NCI-H1105 (cell line): ENCODE measurements at places on chromosomes 6 and 20.
A peak's percentile ranks its signal among the peaks of the same experiment; 100 is the strongest.

DNA sequence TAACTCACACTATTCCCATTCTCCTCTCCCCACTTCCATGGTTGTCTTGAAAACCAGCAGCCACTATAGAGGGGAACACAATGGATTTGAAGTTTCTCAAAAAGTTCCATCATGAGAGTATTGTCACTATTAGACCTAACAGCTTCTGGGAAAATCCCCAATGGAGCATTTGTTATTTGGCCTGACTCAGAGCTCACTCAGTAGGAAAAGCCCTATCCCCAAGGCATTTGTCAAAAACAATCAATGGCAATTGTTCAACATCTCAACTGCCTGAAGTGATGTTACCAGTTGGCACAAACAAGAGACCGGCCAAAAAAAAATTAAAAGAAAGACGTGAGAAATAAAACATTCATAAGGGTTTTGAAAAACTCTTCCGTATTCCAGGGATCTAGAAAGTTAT lies 98.8 kb downstream of the MYLK4 start:
- no peak for DNase-seq

DNA sequence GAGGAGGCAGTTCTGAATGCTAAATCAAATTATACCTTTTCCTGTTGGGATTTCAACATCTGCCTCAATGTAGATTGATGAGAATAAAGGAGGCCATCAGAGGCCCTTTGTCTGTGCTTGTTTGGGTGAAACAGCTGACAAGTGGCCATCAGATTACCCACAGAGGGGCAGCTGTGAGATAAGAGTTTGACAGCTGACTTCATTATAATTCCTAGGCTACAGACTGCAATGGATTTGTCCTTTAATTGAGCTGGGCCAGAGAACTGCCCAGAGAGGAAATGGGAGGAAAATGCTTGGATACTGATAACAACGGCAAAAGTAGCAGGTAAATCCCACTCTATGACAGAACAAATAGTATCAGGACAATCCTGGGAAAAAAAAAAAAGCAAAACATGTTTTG lies 649.4 kb downstream of the HDGFL1 start:
- peak; percentile 33 for DNase-seq

- no peak for DNase-seq
Observed at GRCh38 chr20:917416-917815, 1.3 kb upstream of the ANGPT4 start.

GRCh38 chr20:38874460-38875174 lies 51.6 kb upstream of the FAM83D start:
- no peak for DNase-seq

GRCh38 chr6:163577404-163577803 lies 162.9 kb downstream of the QKI start:
- no peak for DNase-seq

GRCh38 chr6:136466777-136467176 lies 83.4 kb downstream of the MAP7 start:
- no peak for DNase-seq

- DNase-seq, result no peak
Observed at GRCh38 chr20:38604873-38605303, 3.3 kb downstream of the ARHGAP40 start.

DNA sequence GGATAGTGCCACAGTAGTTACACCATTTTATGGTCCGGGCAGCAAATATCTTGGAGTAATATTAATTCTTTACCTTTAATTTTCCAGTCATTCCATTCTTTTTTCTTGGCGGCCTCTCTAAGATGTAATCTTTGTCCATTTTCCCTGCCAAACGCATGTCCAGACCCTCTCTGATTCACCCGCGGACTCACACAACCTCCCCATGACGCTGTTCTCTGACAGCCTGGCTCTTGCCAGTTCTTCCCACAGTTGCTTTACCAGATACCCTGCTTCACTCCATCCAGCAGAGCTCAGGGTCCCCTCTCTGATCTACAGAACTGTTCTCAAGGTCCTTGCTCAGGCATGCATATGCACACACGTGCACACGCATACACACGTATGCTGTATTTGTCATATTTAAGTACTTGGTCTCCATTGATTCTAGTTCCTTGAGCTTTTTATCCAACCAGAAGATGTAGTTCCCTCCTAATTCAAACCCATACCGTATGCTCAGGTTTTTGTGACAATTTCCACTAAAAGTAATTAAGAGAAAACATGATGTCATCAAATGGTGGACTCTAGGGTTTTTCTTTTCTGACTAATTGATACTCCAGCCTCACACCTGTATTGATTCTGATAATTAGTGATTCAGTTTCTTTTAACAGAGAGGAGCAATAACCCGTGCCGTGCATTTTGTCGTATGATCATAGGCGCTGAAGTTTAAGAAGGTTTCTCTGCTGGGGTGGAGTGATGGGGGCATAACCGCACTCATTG lies 10.0 kb downstream of the BPHL start:
- DNase-seq, result no peak
